ENCODE measurements at places on chromosomes 6 and 20.

DNA sequence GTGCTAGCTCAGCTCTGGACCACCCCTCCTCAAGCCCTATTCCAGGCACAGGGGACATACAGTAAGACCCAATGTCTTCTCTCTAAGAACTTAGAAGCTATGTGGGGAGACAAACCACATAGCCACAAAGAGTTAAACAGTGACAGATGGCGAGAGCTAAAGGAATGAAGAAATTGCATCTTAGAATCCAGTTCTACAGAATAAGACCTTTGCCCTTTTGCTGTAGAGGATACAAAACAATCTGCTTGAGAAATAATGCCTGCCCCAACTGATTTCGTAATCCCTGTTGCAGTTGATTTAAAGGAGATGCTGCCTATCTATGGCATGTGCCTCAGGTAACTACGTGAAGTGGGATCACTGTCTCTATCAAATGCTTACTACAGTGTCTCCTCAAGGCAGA is 31.2 kb downstream of the TNFRSF21 start:
- peak; percentile 13 for DNase-seq

DNA sequence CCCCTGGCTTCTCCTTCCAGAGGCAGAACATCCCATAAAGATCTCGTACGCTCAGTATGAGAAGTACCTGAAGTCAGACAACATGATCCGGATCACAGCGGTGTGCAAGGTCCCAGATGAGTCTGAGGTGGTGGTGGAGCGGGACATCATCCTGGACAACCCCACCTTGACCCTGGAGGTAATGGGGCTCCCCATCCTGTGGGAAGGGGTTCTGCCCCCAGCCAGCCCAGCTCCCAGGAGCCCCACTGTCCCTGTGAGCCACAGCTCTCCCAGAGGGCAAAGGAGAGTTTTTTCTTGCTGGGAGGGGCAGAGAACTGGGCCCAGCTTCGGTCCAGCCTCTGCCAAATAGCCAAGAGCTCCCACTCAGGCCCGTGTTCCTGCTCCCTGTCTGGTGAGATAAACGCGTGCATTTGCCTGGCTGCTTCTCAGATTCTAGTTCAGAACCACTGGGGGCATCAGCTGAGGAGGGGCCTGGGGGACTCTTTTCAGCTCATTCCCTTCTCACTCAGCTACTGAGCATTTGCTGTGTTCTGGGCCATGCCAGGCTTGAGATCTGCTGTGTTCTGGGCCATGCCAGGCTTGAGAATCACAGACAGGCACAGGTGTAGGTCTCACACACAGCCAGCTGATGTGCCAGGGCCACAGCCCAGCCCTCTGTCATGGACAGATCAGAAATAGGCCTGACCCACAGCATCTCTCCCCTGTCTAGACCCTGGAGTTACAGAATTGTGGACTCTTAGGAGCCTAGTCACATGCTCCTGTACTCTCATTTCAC is 39.5 kb downstream of the TGM3 start:
- DNase-seq: no peak

- no peak for DNase-seq
Observed at GRCh38 chr6:169812257-169812644, 60.8 kb downstream of the ERMARD start.

DNA sequence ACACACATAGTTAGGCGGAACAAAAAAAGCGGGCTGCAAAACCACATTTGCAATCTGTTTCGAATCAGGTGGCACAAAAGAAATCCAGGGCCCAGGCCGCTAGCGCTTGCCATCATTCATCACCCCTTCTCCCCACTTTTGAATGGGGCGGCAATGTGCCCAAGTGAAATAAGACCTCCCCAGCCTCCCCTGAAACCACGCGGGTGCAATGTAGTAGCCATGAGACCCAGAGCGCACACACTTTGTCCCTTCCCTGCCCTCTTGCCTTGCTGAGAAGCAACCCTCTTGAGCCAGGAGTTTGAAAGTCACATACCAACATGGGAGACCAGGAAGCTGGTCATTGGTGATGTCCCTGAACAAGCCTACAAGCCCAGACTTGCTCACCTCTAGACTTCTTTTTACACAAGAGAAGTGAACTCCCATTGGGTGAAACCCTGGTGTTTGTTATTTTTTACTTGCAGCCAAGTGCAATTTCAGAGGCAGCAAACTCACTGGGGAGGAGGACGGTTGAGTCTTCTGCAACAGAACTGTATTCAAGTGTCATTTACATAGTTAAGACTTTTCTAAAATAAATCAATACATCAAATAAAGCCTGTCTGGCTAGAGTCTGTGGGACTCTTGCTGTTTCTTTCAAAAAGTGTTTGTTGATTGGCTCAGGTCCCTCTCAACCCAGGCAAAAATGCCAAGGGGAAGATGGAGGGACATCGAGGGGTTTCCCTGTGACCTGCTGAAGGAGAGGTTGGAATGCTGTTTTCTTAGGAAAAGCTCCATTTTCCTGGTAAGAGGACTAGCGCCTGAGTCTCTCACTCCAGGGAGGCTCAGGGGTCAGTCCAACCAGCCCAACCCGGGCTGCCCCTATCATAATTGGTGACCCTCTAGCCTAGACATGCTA is 138.1 kb upstream of the PTPN1 start:
- DNase-seq: no peak

DNA sequence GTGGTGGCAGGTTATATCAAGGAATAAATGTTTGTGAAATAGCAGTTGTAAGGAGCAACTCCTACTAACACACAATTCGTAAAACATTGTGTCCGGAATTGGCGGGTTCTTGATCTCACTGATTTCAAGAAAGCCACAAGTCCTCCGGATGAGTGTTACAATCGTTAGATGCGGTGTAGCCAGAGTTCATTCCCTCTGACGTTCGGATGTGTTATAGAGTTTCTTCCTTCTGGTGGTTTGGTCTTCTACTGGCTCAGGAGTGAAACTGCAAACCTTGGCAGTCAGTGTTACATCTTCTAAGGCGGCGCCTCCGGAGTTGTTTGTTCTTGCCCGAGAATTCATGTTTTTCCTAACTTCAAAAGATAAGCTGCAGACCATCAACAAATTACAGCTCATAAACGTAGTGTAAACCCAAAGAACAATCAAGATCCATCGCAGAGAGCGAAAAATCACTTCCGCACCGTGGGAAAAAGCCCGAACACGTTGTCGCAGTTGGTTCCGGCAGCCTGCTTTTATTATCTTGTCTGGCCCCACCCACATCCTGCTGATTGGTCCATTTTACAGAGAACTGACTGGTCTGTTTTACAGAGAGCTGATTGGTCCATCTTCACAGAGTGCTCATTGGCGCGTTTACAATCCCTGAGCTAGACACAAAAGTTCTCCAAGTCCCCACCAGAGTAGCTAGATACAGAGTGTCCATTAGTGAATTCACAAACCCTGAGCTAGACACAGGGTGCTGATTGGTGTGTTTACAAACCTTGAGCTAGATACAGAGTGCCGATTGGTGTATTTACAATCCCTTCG is 58.2 kb downstream of the TRIM27 start:
- no peak for DNase-seq

GRCh38 chr6:106790935-106791334 is 161.6 kb downstream of the QRSL1 start:
- DNase-seq: no peak

DNA sequence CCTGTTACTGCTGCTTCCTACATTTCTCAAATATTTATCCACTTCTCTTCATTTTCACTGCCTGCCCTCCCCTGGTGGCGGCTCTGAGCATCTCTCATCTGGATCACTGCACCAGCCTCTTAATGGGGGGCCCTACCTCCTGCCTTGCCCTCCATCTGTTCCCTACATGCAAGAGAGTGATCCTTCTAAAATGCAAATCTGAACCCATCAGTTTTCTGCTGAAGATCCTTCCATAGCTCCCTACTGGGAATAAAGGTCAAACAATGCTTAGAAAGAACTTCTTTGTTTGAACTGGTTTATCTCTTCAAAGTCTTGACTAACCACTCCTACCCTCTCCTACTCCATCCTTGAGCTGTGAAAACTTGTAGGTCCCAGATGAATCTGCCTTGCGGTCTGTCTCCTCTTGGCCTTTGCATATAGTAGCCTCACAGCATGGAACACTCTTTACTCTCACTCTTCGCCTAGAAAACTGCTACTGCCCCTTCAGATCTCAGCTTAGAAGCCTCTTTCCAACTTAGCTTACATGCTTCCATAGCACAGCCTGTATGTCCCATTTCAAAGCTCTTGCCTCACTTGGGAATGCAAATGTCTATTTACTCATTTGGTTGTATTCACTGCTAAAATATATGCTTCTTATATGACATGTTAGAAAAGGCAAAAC is 119.3 kb downstream of the QRSL1 start:
- DNase-seq: no peak

All from AG20443 (cell line).